Fibroblast of skin of scalp (primary cell): ENCODE measurements at places on chromosomes 1 and 21.

GRCh38 chr1:159428536-159428935 lies 3.5 kb upstream of the OR10J4 start:
- no peak for DNase-seq

DNA sequence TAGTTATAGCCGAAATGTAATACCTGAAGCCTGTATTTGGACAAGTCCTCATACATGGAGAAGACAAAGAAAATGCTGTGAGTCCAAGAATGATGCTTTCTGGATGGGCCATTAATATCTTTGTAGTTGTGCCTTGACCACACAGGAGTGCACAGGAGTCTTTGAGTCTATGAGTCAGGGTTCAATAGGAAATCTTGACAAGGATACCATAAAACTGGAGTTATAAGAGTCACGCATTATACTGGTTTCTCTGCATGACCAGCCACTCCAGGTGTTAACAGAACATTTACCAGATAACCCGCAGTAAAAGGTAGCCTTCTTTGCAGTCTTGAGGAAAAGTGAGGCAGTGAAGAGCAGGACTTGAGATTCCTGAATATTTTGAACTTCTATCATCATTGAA lies 464.6 kb upstream of the PKN2 start:
- DNase-seq = no peak

DNA sequence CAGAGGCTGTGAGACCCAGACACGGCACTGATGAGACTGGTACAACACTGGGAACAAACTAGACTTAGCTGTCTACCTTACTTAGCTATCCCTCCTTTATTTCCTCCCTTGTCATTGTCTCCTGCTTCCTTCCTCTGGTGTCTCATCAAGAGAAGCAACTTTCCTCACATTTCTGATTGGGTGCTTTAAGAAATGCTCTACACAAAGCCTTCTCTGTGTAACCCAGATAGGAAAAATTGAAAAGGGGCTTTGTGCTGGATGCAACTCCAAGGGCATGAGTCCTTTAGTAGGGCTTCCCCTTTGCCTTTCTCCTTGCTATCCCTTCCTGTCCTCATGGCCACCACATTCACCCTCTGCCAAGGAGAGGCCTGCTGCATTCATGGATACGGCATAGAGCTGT lies 274.5 kb downstream of the VAV3 start:
- no peak for DNase-seq

DNA sequence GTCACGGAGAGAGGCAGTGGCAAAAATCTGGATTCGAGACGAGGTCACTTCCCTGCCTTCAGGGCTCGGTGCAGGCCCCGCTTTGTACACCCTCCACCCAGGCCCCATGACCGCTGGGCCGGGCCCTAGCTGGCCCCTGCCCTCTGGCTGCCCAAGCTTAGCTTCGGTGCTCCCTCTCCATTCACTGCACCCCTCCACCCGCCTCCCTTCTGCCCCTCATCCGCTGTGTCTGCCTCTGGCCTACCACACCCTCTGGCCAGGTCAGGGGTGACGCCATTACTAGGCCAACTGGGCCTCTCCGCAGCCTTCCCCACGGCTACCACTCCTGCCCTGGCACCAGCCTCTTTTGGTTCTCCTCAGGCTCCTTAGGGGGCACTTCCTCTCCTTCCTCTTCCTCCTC lies 528 bp upstream of the CD164L2 start:
- DNase-seq = no peak

- DNase-seq = no peak
These were observed 1.4 kb downstream of the HTR1D start for GRCh38 chr1:23215751-23216449.

DNA sequence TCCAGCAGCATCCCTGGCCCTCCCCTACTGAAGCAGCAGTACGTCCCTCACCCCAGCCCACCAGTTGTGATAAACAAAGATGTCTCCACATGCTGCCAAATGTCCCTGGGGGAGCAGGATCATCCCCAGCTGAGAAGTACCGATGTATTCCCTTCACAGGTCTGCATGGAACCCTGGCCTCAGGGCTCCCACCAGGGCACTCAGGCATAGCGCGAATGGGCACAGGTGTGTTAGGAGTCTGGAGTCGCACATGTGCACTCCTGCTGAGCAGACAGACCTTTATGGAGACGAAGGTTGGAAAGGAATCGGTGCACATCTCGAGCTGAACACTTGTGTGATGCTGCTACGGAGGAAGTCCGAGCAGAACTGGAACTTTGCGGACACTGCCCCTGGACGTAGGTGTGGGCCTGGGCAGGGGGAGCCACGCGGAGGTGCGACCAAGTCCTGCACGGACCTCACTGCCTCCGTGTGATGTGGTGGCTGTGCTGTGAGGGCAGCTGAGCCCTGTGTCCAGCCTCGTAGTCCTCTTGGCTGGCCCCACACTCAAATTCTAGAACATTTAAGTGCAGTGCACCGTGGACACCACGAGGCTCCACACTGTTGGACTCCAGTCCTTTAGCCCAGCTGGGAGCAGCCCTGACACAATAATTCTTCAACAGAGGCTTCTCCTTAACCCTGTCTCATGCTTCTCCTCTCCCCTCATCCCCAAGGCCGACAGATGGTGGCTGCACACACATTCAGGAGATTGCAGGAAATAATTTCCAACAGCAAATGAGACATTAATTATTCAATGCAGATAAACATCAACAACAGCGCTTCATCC lies 43.4 kb downstream of the RSPH1 start:
- no peak for DNase-seq

DNA sequence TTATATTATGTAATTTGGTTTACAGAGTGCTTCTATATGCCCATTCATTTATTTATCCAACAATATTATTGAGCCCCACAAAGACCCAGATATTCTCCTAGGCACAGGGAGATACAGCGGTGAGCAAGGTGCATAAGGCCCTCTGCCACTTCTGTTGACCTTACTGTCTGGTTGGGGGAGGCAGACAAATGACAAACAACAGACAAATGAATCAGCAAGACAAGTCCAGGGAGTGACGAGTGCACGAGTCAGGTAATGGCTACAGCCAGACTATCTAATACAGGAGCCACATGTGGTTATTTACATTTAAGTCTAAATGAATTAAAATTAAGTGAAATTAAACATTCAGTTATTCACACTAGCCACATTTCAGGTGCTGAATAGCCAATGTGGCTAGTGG lies 22.0 kb upstream of the BCAR3 start:
- DNase-seq = no peak

GRCh38 chr1:93106226-93106625 lies 27.1 kb downstream of the MTF2 start:
- DNase-seq = peak; percentile 12

DNA sequence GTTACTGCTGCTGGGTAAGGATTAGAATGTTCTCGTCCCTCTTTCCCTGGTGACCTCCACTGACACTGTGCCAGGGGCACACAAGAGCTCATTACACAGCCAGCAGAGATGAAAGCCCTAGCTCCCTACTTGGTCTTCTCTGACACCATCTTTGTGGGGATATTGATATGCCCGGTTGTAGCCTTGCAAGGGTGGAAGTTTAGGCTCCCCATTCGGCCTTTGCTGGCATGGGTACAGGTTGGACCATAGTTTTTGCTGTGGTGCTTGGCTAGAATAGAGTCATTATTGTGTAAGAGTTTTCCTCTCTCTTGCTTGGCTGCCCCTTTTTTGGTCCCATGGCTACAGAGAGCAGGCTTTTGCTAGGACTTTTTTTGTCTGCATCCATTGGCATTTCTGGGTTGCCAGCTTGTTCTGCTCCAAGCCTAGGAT lies 12.3 kb downstream of the RAB4A start:
- DNase-seq = no peak

- peak; percentile 57 for DNase-seq
These were observed 259.2 kb downstream of the ADGRL2 start for GRCh38 chr1:82059959-82060358.

- DNase-seq = peak; percentile 49
These were observed 34.5 kb upstream of the PLXNA2 start for GRCh38 chr1:208278638-208279037.

DNA sequence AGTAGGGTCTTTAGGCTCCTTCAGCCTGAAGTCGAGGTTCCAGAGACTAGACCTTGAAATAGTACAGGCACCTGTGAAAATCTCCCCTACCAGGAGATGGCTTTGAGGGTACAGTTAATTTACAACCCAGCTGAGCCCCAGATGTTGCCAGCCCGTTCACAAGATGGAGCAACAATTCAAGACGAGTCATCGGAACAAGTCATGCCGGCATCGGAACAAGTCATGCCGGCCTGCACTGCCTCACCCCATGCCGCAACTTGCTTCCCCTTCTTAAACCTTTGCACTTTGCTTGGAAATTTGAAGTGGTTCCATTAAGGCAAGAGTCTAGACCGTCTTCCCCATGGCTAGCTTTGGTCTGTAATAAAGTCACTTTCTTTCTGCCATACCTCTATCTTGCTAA lies 16.0 kb downstream of the HHAT start:
- DNase-seq = no peak
